ENCODE measurements at places on chromosomes 2 and 18.

- DNase-seq: no peak
Observed at GRCh38 chr2:165208094-165208493, 4.2 kb upstream of the SCN3A start.

DNA sequence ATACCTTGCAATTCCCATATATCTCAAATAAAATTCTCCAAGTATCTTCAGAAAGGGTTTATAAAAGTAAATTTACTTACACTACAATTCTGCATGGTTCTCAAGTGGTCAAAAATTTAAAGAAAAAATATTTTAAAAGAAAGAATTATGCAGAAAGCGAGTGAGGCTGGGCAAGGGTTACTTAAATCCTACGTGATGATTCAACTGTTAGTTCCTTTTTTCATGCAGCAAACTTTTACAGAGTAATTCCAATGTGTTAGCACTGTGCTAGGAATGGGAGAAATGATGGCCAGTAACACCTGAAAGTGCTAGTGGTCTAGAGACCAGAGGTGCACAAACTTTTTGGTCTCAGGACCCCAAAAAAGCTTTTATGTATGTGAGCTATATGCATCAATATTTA, 133.4 kb downstream of the ATAD2B start:
- DNase-seq: no peak

- no peak for DNase-seq
Observed at GRCh38 chr18:48742304-48742703, 203.5 kb downstream of the CTIF start.

DNA sequence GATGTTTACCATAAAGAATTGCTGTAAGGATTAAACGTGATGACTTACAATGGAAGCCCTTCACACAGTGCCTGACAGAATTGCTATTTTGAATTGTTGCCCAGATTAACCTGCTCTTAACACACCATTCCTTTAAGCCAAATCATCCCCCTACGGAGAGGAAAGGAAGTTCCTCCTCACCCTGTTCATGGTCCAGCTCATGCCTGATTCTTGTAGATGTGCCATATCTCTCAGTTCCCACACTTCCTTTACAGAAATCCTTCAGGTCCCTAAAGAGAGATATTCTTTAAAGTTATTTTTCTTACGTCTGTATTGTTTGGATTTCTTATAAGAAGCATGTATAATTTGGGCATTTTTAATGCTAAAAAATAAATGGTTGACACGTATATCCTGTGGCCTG, 127.5 kb upstream of the DAPL1 start:
- no peak for DNase-seq
